ENCODE measurements at places on chromosomes 16 and 17. TPM values are rescaled to one million over a fixed set of nuclear protein-coding genes. Genes with fewer than 3 reads are reported as not detected.
A peak's percentile ranks its signal among the peaks of the same experiment; 100 is the strongest.

DNA sequence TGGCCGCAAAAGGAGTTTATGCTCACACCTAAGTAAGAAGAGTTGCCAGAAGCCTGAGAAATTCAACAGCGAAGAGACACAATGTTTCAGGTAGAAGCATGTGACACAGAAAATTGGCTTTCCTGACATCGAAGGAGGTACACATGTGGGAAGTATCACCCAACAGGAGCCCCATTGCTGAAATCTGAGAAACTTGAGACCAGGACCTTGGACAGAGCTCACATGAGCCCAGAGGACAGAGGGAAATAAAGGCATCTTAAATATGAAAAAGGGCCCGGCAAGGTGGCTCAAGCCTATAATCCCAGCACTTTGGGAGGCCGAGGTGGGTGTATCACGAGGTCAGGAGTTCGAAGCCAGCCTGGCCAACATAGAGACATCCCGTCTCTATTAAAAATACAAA, 304.1 kb upstream of the C16orf82 start:
- DNase-seq = no peak

DNA sequence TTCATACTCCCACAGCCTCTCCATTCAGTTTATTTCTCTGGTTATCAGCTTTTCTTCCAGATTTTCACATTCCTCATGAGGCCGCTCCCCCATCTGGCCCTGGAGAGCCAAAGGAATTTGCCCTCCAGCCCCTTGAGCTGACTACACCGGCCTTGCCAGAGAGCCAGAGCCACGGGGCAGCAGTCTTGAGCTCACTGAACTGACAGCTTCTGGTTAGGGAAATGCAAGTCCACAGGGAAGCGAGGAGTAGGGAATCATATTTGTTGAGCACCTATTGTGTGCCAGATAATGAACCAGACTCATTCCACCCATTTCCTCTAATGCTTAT, 102.4 kb downstream of the ABCC12 start:
- DNase-seq = peak; percentile 40

DNA sequence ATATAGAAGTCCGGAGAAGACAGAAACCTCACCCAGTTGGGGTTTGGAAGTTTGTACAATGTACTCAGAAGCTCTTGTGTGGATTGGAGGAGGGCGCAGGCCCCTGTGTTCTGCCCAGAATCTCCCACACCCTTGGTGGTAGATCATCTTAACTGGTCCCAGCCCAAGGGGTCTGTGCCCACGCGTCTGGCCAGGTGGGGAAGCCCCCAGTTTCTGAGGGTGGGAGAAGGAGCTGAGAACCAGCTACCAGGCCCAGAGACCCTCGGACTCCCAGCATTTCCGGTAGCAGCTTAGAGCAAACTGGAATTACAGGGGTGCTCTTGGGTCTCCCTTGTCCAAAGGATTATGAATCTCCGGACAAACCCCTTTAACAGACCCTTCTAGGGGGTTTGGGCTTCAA, 2.3 kb upstream of the PPP1R9B start:
- no peak for DNase-seq

DNA sequence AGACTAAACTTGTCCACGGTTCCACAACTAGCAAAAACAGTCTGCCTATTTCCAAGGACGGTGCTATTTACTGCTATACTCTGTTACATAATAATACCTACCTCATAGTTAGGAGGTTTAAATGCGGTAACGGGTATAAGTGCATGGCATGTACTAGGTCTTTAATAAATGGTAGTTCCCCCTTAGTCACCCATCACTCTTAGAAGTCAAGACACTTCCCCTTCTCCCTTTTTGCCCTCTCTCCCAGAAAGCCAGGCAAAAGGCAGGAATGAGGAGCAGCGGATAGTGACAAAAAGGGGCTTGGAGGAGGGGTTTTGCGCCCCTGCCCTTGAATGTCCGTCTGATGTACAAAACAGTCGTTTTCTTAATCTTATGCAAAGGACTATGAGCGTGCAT, 1.1 kb upstream of the LSM12 start:
- no peak for DNase-seq

The KRT20 gene
- not detected for total RNA-seq

The PCGF2 gene
- 8.2 TPM for total RNA-seq

- no peak for DNase-seq
Observed at GRCh38 chr17:40550608-40551007, 14.7 kb downstream of the CCR7 start.
